ENCODE measurements at places on chromosomes 12 and 14.

DNA sequence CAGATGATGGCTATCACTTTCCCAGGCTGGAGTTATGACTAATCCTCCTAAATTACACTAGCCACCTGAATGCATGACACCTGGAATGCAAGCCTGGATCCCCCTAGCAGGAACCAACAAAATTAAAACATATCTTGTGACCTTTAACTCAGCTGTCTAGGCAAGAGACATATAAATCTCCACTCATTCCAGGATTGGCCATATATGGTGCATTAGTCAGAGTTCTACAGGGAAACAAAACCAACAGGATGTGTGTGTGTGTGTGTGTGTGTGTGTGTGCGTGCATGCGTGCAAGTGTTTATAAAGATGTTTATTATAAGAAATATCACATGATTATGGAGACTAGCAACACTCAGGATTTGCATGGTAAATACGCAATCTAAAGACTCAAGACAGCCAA, 212.8 kb downstream of the KIF21A start:
- no peak for DNase-seq

DNA sequence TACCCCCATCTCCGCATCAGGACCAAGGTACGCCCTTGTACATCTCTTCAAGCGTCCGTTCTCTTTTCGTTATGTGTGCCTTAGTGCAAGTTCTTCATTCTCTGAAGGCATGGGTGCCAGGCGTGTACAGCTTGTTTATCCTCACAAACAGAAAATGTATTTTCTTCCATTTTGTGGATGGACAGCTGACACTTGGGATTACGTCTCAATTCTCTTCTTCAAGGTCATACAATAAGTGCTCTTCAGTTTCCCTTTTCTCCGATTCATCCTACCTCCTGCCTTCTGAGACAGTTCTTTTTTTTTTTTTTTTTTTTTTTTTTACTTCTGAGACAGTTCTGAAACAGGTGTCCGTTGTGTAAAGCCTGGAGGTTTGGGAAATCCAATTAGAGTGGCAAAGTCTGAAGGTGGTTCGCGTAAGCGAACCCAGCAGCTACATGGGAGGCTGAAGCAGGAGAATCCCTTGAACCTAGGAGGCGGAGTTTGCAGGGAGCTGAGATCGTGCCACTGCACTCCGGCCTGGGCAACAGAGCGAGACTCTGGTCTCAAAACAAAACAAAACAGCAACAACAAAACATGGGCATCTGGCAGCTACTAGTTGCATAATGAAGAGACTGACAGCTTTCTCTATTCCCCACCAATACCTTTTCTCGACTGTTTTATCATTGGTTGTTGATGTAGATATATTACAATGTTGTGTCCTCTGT, 734 bp downstream of the COX6A1 start:
- DNase-seq: no peak

DNA sequence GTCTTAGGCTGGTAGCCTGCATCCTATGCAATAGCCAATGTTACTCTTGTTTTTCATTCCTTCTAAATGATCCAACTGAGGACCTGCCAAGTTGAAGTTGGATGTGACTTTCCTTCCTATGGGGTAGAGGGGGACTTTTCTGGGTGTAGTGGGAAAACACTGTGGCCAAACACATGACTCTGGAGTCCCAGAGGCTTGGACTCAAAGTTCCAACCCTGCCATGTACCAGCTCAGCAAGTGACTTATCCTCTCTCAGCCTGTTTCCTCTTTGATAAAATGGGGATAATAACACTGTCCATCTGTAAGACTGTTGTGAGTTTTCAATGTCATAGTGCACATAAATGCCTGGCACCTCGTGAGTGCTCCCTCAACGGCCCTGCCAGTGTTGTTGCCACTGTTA, 97.0 kb downstream of the ZFP36L1 start:
- no peak for DNase-seq

DNA sequence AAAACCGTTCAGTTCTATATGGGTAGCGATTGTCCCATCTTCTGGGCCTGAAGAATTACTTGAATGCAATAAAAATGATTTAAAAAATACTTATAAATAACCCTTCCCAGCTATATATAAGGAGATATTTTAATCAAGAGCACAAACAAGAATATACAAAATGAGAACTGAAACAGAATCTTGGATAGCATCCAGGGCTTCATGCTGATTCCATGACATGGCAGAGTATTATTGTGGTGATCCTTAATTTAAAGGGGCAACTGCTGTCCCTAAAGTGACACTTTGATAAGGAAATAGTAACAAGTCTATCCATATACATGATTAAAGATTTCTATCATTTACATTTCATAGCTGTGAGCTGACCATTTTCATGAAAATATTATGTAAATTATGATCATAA, 18.8 kb downstream of the WBP11 start:
- DNase-seq: peak; percentile 66

DNA sequence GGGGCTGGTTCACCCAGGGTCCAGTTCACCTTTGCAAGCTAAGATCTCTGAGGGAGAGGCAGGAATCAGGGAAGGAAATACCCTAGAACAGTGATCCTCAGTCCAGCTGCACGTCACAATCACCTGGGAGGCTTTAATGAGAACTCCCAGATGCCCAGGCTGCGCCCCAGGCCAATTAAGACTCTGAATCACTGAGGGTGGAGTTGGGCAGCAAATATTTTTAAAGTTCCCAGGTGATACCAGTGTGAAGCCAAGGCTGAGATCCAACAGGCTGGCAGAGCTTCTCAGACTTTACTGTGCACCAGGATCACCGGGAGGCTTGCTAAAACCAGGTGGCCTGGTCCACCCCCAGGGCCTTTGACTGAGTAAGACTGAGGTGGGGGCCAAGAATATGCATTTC, 23.8 kb downstream of the MYL2 start:
- DNase-seq: no peak

DNA sequence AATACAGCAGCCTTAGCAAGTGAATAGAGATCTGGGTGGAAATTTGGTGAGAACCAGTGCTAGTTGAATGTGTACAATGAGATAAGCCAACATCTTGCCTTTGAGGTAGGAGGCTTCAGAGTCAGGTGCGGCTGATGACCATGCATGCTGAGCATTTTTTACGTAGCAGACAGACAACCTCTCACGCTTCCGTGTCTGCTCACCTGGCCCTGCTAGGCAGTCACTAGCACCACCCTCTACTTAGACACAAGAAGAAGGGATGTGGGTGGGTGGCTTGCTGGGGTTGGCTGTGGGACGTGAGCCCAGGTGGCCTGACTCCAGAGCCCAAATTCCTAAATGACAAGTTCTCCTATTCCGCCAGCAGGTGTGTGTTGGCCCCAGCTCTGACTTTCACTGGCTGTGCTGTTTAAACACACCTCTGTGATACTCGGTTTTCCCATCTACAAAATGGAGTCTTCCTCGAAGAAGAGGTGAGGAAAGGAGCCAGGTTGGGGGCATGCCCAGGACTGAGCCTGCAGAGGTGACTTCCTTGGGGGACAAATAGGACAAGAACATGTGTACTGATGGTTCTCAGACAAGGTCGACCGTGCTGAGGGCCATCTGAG, 57.8 kb upstream of the BCL11B start:
- DNase-seq: no peak

All from RPMI8226 (cell line).